ENCODE measurements at places on chromosomes 3 and 15.

DNA sequence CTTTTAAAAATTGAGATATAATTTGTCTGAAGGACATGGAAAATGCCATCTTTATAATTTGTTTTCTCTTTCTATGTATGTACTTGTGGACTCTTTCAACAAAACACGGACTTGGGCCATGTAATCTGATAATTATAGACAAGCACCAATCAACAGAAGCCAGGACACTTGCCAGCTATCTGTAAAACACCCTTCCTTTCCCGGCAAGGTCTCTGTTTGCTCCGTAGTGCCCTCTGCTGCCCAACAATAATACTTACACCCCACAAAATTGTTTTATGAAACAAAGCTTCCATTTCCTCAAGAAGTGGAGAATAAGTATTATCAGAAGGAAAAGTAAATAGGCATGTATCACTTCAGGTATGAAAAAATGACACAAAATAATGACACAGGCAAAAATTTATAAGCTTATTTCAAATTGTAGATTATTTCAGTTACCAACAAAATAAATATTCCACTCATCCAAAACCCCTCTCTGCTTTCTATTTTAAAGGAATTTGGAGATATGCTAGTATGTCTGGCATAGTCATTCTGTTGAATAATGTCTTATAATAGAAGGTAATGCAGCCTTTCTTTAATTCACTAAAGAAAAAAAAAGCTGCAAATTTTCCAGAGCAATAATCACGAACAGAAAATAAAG lies 32.8 kb downstream of the MYH15 start:
- DNase-seq = no peak

GRCh38 chr3:105561876-105562275 lies 195.2 kb downstream of the ALCAM start:
- DNase-seq = no peak

- no peak for DNase-seq
These were observed 32.2 kb downstream of the RORA start for GRCh38 chr15:61196711-61197586.

DNA sequence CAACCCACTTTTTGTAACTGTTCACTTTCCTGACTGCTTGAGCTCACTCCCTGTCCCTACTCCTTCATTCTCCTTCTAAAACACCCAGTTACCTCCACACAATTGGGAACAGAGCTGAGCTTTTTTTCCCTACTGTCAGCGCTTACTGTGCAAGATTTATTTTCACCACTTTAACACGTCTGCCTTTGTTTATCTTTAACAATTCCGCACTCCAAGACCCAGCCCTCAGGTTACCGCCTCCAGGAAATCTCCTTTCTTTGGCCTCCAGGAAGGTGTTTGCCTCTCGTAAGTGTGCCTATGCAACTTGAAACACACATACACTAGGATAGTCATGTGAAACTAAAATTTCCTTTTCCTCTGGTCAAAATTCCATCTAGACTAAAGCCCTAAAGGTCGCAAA lies 271.9 kb upstream of the TPRG1 start:
- DNase-seq = no peak

DNA sequence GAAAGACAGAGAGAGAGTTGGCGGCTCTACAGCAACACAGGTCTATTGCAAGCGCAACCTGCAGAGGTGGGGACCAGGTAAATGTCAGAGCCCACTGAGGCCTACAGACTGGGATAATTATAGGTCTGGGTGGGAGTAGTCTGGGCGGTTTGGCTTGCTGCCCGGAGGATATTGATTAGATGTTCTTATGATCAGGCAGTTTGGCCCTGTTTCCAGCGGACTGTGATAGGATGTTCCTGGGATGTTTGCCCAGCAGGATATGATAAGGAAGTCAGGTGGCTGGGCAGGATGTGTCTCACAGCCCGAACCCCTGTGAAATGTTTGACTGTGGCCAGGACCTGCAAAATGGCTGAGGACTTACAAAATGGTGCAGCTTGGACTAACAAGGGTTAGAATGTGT lies 364.9 kb downstream of the NAALADL2 start:
- DNase-seq = no peak

DNA sequence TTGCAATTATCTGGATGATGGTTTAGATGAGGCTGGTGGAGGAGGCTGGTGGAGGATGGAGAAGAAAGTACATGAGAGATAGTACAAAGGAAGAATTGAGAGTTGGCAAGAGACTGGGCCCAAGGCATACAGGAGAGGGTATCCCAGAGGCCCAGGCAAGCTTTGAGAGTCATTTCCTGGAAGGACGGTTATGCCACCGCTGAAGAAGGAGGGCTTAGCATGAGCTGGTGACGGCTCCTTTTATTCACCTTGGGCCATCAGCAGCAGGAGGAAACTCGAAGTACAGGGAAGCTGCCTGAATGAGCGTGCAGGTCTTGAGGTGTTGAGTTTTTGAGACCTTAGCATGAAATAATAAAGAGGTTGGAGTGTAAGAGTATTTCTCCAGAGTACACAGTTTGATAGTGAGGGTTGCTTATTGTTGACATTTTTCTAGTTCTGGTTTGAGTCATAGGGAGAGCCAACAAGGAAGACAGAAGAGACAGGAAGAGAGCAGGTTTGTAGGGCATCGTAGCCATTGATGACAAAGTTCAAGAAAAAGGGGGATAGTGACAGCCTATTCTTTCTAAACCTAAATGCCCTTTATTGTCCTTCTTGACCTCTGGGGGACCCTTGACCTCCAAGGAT lies 13.8 kb downstream of the THSD4 start:
- DNase-seq = no peak

- peak; percentile 20 for DNase-seq
These were observed 6.3 kb downstream of the LRRC31 start for GRCh38 chr3:169863458-169863899.
